Neural progenitor cell (in vitro differentiated cells): ENCODE measurements at places on chromosomes 6 and 20. TPM values are rescaled to one million over a fixed set of nuclear protein-coding genes. Genes with fewer than 3 reads are reported as not detected.

OPRM1 gene
- not detected in 2 replicates for total RNA-seq

ZNF165 gene
- total RNA-seq, result 1.9 and 2.1 TPM in 2 replicates

OR5V1 gene
- total RNA-seq, result not detected in 2 replicates

TAGAP gene
- not detected in 2 replicates for total RNA-seq

TRIM10 gene
- total RNA-seq, result not detected in 2 replicates

BCAS1 gene
- total RNA-seq, result not detected in 2 replicates

PRKN gene
- 2.2 and 2.8 TPM in 2 replicates for total RNA-seq

GZF1 gene
- 12.9 and 13.8 TPM in 2 replicates for total RNA-seq

EYA2 gene
- total RNA-seq, result 1.8 and 2.1 TPM in 2 replicates

TREML2 gene
- not detected in 2 replicates for total RNA-seq

ELOVL2 gene
- 5.8 and 9.1 TPM in 2 replicates for total RNA-seq

CRISP2 gene
- not detected in 2 replicates for total RNA-seq

C6orf163 gene
- 2.6 and 3.1 TPM in 2 replicates for total RNA-seq

TRIM15 gene
- total RNA-seq, result not detected in 2 replicates

ZNF292 gene
- 44.1 and 66.8 TPM in 2 replicates for total RNA-seq

DNA sequence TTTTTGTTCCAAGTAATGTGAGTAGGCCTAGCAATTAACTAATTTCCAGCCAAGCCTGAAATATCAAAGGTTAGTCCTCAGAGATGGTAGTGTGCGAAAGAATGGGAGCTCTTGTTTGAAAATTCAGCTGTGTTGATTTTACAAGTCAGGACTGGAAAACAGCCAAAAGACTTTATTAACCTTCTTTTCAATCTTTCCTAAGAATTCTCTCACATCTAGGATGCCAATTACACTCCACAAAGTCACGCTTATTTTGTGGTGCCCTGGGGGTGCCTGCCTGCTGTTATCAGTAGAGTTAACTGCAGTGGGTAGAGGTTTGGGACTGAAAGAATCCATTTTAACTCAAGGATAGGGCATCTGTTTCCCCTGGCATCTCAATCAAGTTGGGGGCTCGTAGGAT lies 30.7 kb upstream of the MAP3K4 start:
- no peaks in the 10 kb centered on the region for H3K27me3 ChIP-seq
- H3K36me3 ChIP-seq, result no peaks in the 10 kb centered on the region
- H3K27ac ChIP-seq, result no peak overlapping the region
- H3K4me3 ChIP-seq, result no peak overlapping the region
- peaks cover 16% of the 10 kb centered on the region for H3K4me1 ChIP-seq

GRCh38 chr20:25199473-25200260 lies 4.2 kb downstream of the ENTPD6 start:
- H3K4me1 ChIP-seq, result peaks cover 22% of the 10 kb centered on the region
- no peak overlapping the region for H3K4me3 ChIP-seq
- no peaks in the 10 kb centered on the region for H3K27me3 ChIP-seq
- H3K36me3 ChIP-seq, result no peaks in the 10 kb centered on the region
- no peak for DNase-seq

DNA sequence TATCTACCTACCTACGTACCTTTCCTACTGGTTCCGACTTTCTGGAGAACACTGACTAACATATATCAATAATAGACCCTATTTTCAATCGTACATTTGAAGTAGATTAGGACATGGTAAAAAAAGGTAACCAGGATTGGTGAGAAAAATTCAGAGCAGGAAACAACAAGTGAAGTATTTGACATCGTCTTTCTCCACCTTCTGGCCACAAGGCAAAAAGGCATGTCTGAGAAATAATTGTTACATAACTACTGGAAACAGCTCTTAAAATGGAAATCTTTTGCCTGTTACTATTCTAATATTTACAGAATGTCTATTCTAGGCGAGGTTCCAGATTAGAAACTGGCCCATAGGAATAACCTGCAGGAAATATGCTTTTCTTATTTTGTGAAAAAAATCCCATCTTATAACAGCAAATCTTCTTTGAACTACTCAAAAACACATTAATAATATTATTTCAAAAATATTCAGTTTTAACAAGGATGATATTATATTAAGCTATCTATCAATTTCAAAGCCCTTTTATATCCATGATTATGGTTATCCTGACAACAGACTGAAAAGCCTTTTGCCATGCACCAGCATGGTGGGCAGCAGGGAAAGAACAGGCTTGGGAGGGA lies 80.8 kb downstream of the RCAN2 start:
- H3K27ac ChIP-seq, result no peak overlapping the region
- H3K36me3 ChIP-seq, result no peaks in the 10 kb centered on the region
- H3K4me3 ChIP-seq, result no peak overlapping the region
- H3K4me1 ChIP-seq, result no peaks in the 10 kb centered on the region

DNA sequence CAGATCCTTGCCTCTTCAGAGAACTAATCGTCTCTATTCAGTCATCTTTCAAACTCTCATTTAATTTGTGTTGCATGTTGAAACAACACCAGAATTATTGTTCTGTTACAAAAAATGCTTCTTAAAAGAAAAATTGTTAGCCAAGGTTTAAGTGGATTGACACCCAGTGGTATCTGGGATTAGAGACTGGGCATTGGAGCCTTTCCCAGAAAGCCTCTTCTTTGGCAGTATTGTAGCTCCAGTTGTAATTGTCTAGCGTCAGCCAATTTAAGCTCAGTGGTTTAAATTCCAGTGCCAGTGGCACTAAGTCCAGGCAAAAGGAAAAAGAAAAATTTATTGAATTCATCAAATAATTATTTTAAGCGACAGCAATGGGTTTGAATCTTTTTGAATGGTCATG lies 801 bp downstream of the CCDC28A start:
- H3K4me3 ChIP-seq, result peak overlapping the region; percentile 97
- H3K4me1 ChIP-seq, result peaks cover 6% of the 10 kb centered on the region
- peaks cover 3% of the 10 kb centered on the region for H3K36me3 ChIP-seq
- H3K27ac ChIP-seq, result no peak overlapping the region
- peak; percentile 32 for DNase-seq

GRCh38 chr6:129749749-129750120 lies 39.8 kb upstream of the ARHGAP18 start:
- no peaks in the 10 kb centered on the region for H3K36me3 ChIP-seq
- H3K4me1 ChIP-seq, result no peaks in the 10 kb centered on the region
- no peak for DNase-seq
- H3K4me3 ChIP-seq, result no peak overlapping the region
- no peak overlapping the region for H3K27ac ChIP-seq

GRCh38 chr6:32664827-32665362 lies 1.6 kb downstream of the HLA-DQB1 start:
- no peak overlapping the region for H3K4me3 ChIP-seq
- H3K36me3 ChIP-seq, result no peaks in the 10 kb centered on the region
- H3K27me3 ChIP-seq, result peaks cover 10% of the 10 kb centered on the region
- H3K27ac ChIP-seq, result no peak overlapping the region
- DNase-seq, result peak; percentile 10

DNA sequence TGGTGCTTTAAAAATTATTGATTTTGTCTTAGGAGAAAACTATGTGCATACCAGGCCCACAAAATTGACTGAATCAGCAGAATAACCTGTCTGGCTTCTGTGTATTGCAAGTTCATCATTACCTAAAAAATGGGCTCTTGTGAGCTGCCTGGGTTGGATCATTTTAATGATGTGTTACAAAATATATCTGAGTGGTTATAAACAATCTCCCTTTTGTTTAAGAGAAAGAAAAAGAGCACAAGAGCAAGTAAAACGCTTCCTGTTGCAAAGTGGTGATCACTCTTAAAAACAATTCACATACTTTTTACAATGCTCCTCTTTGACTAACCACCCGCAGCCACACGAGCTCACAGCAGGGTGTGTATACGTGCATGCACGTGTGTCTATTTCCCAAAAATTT lies 335.1 kb downstream of the HDGFL1 start:
- DNase-seq, result no peak
- no peaks in the 10 kb centered on the region for H3K36me3 ChIP-seq
- H3K4me1 ChIP-seq, result no peaks in the 10 kb centered on the region
- H3K27me3 ChIP-seq, result no peaks in the 10 kb centered on the region

DNA sequence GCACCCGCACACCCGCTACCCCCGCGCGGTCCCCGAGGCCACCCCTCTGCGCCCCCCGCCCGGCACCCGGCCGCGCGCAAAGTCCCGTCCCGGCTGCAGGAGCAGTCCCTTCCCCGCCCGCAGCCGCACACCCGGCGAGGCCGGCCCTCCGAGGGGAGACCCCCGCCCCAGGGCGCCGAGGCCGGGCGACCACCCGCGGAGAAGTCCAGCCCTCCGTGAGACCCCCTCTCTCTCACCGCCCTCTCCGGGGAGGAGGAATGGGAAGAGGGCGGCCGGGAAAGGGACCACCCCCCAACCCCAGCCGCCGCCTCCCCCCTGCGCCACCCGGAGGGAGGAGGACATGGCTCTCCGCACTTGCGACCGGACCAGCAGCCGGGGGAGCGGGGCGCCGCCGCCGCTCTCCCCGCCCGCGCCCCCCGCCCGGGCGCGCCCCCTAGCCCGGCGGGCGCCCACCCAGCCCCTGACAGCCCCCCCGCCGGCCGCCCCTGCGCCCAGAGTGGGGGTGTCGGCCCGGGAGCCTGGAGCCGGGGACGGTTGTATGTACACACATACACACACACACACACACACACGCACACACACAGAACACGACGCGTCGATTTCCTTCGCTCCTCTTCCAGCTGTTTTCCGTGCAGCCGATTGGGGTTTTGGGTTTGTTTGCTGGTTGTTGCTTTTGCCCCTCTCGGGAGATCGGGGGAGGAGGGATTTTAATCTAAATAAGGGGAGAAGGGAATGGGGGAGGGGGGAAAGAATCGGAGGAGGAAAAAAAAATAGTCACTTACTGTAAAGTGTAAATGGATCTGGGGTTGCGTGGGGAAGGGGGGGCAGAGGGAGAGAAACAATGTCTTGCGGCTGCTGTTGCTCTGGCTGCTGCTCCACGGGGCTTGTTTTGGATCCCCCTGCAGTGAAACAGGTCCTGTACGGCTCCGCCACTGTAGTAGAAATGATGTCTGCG lies at the start of gene ATXN1:
Gene ATXN1, minus strand, starts transcription at position 945 of the 955 bp plus-strand sequence.
- DNase-seq, result peak; percentile 77
- peaks cover 51% of the 10 kb centered on the region for H3K27me3 ChIP-seq
- no peaks in the 10 kb centered on the region for H3K36me3 ChIP-seq
- no peak within 1 kb of the TSS for H3K27ac ChIP-seq
- H3K4me3 ChIP-seq, result peak within 1 kb of the TSS; percentile 80
- peaks cover 20% of the 10 kb centered on the region for H3K4me1 ChIP-seq

DNA sequence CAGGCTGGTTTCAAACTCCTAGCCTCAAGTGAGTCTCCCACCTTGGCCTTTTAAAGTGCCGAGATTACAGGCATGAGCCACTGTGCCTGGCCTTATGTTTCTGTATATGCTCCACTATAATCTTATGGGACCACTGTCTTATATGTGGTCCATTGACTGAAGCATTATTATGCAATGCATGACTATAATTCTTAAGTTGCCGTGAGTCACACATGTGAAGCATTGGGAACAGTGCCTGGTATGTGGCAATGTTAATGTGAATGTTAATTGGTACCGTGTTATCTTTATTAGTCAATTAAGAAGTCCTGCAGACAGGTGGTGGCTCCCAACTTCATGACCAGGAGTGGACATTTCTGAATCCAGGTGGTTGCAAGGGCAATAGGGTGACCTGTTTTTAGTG lies 14.7 kb upstream of the ASXL1 start:
- DNase-seq, result no peak
- H3K36me3 ChIP-seq, result no peaks in the 10 kb centered on the region
- no peak overlapping the region for H3K4me3 ChIP-seq
- H3K27ac ChIP-seq, result no peak overlapping the region

DNA sequence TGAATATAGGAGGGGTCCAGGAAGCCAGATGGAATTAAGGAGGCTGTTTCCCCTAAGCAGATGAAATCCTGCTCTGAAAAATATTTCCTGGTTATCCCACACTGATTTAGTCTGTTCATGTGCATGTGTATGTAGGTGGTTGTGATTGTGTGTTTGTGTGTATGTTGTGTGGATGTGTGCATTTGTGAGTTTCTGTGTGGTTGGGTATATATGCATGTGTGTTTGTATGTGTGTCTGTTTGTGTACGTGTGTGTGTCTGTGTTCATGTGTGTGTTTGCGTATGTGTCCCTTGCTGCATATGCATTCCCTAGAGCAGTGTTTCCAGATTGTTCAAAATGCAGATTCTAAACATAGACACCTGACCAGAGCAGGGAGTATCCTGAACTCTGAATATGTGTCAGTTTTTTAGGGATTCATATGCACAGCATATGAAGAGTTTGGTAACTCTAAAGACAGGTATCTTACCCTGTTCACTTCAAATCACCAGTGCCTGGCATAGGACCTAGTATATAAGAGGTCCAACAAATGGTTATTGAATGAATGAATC lies 239.8 kb downstream of the MAFB start:
- H3K27ac ChIP-seq, result no peak overlapping the region
- DNase-seq, result no peak
- H3K27me3 ChIP-seq, result no peaks in the 10 kb centered on the region
- no peaks in the 10 kb centered on the region for H3K36me3 ChIP-seq
- no peaks in the 10 kb centered on the region for H3K4me1 ChIP-seq

DNA sequence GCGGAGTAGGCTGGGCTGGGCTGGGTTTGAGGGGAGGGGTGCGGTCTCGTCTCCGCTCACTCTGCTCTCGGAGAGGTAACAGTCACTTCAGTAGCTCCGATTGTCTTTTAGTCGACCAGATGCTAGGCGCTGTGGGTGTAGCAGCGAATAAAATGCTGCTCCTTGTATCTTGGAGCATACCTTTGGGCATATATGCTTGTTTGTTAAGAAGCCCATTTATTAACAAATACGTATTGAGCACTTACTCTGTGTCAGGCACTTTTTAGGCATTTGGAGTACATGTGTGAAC lies 545 bp downstream of the ACTR5 start:
- H3K4me1 ChIP-seq, result no peaks in the 10 kb centered on the region
- no peak for DNase-seq
- peaks cover 6% of the 10 kb centered on the region for H3K36me3 ChIP-seq

GRCh38 chr6:38001386-38001785 lies 181.9 kb downstream of the ZFAND3 start:
- no peak overlapping the region for H3K4me3 ChIP-seq
- no peak for DNase-seq
- H3K4me1 ChIP-seq, result no peaks in the 10 kb centered on the region
- H3K27ac ChIP-seq, result no peak overlapping the region
- no peaks in the 10 kb centered on the region for H3K36me3 ChIP-seq

GRCh38 chr6:106253731-106254130 lies 71.8 kb downstream of the ATG5 start:
- H3K27ac ChIP-seq, result no peak overlapping the region
- no peaks in the 10 kb centered on the region for H3K36me3 ChIP-seq
- DNase-seq, result no peak
- no peaks in the 10 kb centered on the region for H3K4me1 ChIP-seq

DNA sequence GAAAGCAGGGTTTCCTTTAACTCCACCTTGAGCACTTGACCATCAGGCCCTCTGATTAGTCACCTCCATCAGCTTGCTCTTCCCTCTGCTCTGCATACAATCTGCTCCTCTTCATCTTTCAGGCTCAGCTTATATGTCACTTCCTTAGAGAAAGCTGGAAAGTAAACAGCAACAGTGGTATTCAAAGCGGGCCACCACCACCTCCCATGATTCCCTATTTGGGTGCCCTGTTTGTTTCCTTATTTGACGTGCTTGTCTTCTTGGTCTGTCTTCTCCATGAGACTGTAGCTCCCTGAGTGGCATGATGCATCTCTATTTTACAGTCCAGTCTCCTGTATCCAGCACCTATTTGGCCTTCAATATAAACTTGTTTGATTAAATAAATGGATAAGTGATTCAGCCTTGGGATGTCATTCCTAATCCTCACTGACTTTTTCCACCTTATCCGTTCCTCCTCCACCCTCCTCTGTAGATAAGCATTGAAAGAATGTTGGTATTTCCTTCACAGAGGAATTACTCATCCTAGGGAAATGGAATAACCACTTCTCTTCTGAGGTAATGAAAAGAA lies 102.8 kb upstream of the SGK1 start:
- no peak for DNase-seq
- H3K4me3 ChIP-seq, result no peak overlapping the region
- no peaks in the 10 kb centered on the region for H3K27me3 ChIP-seq
- H3K36me3 ChIP-seq, result no peaks in the 10 kb centered on the region

GRCh38 chr6:139600343-139600742 lies 225.9 kb upstream of the CITED2 start:
- no peaks in the 10 kb centered on the region for H3K36me3 ChIP-seq
- no peak overlapping the region for H3K4me3 ChIP-seq
- peaks cover 56% of the 10 kb centered on the region for H3K4me1 ChIP-seq
- H3K27me3 ChIP-seq, result no peaks in the 10 kb centered on the region
- no peak overlapping the region for H3K27ac ChIP-seq
